ENCODE measurements at places on chromosomes 1 and 21.

DNA sequence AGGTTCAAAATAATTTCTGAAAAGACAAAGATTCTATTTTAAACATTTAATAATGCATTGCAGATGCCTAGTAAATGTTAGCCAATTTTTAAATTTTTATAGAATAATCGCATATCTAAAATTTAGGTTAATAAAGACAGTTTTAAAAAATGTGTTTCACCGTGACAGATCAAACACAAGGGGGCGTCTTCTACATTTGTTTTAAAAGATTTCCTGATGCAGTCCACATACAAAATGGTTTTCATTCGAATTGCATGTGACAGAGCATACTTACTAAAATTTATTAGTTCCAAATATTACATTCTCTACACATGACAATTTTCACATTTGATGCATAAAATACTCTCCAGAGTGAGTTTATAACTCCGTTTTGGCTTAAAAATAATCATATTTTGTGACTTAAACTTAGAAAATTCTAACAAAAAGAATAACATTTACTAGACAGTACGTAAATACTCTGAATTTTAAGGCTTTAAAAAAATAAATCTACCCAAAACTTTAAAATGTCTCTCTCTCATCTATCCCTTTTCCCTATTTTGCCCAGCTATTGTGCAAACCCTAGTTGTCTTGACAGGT, 75.5 kb downstream of the ADAMTS1 start:
- DNase-seq: no peak

DNA sequence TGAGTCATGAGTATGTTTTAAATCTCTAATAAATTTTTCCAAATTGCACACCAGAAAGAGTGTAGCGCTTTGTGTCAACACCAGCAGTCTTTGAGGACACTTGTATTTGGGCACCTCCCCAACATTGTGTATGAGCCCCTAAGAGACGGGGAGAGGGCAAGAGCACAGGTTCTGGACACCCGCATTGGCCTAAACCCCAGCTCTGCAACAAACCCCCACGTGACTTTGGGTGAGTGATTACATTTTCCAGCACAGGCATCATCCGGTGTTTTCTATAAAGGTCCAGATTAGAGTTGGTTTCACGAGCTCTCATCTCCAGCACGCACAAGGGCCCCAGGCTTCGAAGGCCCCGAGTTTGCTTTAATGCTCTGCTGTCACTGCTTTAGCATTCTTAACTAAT, 66.3 kb upstream of the SLC45A1 start:
- no peak for DNase-seq

DNA sequence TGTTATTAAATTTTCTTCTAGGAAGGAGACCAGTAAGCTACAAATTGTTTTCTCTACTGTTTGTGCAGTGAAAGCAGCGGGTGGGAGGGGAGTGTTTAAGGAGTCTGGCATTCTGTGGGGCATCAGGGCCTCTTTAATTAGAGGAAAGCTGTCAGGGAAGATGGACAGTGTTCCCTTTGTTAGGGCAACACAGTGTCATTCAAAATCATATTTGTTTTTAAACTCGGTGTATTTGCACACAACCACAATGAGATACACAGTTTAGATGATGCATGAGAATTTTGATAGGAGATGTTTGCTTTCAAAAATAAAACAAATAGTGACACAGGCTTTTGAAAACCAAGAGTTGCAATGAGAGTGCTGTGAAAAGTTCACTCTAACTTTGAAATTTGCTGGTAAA, 15.1 kb upstream of the ST6GALNAC3 start:
- DNase-seq: no peak

DNA sequence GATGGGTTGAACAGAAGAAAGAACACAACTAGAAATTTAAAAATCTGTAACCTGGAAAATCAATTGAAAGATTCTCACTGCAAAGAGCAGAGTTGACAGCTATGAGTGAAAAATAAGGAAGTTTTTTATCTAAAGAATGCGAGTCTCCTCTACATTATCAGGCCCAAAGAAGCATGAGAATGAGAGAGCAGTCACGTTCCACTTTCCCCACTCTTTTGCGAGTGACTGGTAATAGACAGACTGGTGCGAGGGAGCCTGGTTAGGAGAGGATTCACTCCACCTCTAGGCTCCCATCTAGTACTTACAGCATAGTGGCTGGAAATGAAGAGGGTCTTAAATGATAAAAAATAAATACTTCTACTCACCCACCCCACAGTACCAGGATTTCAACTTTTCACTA, 52.0 kb downstream of the PRDX6 start:
- DNase-seq: no peak

- DNase-seq: no peak
Measured at GRCh38 chr1:57019236-57019839, 53.5 kb upstream of the C8B start.

GRCh38 chr1:106502659-106503058, 553.8 kb upstream of the PRMT6 start:
- no peak for DNase-seq
